ENCODE measurements at places on chromosomes 16 and 17.

GRCh38 chr17:81902653-81903414 lies 796 bp downstream of the NPB start:
- no peak for DNase-seq

DNA sequence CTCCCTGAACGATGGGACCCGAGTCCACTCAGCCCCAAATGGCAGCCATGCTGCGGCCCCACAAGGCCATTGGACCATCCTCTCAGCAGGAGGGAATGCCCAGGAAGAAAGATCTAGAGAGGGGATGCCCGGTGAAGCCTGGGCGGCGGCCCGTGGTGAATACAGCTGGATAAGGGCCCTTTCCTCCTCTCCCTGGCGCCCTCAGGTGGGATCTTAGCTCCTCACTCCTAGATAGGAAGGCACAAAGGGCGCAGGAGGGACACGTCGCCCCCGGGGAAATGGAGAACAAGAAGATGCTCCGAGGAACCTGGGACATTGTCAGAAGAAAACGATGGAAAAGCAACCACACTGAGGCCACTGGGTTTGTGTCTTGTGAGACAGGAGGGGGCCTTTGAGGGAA lies 2.5 kb downstream of the CD300C start:
- DNase-seq = no peak

DNA sequence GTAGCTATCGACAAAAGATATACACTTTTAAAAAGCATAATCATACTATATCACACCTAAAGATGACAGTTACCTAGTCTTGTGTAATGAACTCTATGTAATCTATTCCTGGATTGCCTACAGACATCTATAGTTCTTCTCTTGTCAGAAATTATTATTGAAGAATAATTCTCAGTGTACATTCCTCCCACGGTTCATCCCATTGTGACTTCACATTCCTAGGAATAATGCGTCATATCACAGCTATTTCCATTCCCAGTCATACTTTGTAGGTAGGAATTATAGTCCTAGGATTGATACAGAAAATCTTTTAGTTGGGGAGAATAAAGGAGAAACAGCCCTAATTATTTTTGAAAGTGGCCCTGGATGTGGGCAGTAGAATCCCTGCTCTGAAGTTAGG lies 44.0 kb upstream of the ABCC11 start:
- no peak for DNase-seq

- no peak for DNase-seq
Measured at GRCh38 chr17:66337268-66337667, 34.9 kb downstream of the PRKCA start.

DNA sequence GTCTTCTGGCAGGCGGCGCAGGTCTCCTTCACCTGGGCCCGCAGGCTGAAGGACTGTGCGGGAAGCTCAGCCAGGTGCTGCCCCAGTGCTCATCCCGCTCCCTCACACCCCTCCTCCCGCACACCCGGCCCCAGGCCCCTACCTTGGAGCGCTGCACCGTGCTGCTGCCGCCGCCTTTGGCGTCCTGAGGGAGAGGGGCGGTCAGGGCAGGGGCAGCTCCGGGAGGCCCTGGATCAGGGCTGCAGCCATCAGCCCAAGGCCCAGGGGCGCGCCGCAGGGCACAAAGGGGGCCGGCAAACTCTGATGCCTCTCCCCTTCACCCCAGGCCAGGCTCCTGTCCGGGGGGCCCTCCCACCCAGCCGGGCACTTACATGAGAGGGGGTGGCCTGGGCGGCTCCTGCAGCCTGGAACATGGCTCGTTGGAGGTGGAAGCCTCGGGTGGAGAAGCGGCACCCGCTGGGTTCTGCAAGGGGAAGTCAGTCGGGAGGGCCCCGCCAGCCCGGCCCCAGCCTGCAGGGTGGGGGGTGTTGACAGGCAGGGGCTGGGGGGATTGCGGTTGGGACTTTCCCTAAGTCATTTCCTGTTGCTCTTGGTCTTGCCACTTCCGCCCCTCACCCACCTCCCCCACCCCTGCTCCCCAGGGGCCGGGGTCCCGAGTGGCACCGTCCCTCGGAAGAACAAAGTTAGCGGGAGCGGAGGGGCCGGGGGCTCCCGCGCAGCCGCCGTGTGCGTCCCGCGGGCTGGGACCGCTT lies 863 bp downstream of the LIMD2 start:
- DNase-seq = peak; percentile 80

GRCh38 chr17:73586921-73587602 lies 57.2 kb downstream of the SDK2 start:
- no peak for DNase-seq

- DNase-seq = peak; percentile 85
Measured at GRCh38 chr17:21286066-21286770, 1.7 kb downstream of the MAP2K3 start.

- no peak for DNase-seq
Measured at GRCh38 chr17:49455272-49455861, 39.7 kb upstream of the NGFR start.

- DNase-seq = no peak
Measured at GRCh38 chr17:49022391-49022941, 25.3 kb downstream of the IGF2BP1 start.

DNA sequence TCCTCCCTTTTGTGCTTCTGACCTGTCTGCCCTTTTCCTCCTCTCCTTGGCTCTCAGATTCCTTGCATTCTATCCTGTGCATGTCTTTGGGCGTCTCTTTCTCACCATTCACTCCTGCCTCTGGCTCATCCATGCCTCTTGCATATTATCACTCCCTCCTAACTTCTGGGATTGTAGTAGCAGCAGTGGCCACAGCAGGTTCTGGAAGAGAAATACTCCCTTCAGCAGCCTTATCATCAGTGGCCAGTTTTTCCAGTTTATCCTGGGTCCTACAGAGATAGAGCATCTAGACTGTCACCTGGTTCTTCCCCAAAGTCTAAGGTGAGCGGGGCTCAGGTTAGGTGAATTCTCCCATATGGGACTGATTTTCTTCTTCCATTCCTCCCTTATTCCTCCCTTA lies 354.0 kb upstream of the CCL2 start:
- DNase-seq = no peak

DNA sequence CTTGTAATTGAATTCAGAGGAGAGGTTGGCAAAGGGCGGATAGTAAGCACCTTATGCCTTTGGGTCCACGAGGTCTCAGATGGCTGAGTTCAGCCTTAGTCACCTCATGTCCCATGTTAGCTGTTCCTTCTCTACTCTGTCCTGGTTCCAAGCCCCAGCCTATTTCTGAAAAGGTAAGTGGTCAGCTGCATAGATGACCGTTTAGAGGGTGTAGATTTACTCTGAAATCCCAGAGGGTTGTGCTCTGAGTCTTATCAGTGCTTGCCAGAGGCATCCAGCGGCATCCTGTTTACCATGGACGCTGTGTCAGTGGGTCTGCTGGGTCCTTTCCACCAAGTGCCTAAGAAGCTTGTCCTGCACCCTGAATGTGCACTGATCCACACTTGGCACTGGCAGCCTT lies 1.9 kb downstream of the ZNF778 start:
- no peak for DNase-seq

DNA sequence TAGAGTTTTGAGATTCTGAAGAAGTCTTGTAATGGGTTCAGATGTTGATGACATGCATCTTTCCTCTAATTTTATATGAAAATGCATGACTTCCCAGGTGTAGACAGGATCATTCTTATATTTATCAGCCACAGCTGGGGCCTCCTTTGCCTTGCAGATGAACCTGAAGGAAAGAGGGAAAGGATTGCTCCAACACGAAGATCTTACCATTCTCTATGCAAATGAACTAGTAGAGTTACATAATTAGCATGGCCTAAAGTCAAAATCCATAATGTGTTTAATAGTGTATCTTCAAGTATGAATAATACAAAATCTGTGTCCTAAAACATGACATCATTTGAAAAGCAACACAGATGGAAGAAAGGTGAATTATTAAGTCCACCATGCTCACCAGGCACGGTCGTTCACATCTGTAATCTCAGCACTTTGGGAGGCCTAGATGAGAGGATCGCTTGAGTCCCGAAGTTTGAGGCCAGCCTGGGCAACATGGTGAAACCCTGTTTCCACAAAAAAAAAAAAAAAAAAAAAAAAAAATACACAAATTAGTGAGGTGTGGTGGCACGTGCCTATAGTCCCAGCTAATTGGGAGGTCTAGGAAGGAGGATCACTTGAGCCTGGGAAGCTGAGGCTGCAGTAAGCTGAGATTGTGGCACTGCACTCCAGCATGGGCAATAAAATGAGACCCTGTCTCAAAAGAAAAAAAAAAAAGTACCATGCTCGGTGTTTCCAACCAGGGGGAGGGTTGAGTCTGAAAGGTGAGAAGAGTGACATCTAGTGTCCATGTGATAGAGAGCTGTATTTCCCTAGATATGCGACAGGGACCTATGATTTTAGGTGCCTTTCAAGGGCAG lies 6.3 kb downstream of the VWA3A start:
- peak; percentile 40 for DNase-seq

DNA sequence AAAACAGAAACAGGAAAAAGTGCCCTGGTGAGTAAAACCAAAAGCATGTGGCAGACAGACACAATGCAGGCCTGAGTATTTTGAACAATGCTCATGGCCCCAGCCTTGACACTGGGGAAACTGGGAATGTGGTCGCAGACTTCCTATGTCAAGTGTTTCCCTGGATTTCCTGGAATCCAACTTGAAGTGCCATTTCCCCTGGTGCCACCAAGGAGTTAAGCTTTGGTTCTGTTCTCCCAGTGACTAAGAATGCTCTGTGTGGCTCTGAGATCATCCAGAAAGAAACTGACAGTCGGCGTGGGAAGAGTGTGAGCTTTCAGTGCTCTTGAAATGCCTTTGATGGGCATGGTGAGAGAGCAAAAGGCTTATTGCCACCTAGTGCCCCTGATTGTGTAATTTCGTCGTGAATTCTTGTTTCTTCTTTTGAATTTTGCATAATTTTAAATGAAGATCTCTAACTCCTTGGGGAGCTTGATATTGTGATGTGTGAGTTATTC lies 96.0 kb downstream of the YPEL2 start:
- peak; percentile 65 for DNase-seq

- no peak for DNase-seq
Measured at GRCh38 chr16:79800016-79800608, 199.6 kb upstream of the MAF start.

GRCh38 chr17:39183045-39183444 lies 14.4 kb downstream of the CACNB1 start:
- peak; percentile 55 for DNase-seq

GRCh38 chr16:62913924-62914323 lies 877.7 kb upstream of the CDH8 start:
- DNase-seq = no peak

DNA sequence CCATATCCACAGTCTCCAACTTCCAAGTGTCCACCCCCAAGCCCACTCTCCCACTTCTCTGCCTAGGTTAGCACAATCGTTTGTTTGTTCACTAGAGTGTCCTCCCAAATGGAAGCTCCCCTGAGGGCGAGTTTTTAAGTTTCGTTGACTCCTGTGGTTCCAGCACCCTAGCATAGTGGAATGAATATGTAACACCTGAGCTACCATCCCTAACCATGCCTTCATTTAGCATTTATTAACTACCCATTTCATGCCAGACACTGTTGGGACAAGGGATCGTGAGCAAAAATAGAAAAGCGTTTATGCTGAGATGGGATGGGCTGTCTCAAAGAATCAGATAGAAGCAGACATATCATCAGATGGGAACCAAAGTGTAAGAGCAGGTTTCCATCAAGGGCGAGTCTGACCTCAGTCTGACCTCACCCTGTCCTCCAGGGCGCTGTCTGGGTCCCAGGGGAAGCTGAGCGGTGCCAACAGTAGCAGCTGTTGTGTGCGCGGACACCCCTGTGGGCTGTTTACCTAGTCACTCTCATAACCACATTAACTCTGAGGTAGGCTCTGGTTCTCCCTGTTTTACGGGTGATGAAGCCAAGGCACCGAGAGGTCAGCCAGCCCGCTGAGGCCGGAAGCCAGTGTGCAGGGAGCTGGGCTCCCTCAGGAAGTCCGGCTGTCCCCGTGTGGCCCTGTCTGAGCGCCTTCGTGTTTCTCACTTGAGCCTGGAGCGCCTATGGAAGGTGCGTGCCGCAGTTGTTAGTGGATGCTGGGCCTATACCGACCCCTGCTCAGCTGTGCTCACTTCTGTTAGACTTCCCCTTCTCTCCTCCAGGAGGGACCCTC lies 6.2 kb downstream of the CNP start:
- no peak for DNase-seq

DNA sequence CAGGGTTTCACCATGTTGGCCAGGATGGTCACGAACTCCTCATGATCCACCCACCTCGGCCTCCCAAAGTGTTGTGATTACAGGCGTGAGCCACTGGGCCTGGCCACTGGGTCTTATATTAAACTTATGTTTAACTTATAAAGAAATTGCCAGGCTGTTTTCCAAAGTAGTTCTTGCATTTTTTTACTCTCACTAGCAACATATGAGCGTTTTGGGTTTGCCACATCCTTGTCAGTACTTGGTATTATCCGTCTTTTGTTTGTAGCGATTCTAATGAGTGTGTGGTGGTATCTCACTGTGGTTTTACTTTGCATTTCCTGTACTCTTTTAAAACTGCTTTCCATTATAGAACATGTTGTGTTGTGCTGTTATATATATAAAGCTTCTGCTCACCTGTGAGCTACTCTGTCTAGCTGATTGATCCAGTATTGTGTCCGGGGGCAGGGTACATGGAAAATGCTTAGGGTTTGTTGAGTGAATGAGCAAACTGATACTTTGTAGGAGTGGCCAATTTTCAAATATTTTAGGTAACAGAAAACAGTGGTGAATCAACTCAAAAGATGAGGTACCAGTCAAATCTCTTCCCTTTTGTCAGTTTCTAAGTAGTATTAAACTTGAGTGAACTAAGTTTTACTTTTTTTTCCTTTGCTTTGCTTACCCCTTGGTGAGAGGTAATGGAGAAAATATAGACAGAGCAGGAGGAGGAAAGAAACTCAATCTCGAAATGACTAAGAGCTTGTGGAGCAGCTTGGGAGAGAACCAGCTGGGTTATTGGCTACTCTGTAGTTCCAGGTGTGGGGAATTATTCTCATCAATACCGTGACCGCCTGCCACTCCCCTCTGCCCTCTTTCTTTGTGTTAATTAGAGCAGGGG lies 75.8 kb downstream of the PITPNC1 start:
- DNase-seq = no peak

- no peak for DNase-seq
Measured at GRCh38 chr16:67528870-67529581, 397 bp downstream of the RIPOR1 start.

DNA sequence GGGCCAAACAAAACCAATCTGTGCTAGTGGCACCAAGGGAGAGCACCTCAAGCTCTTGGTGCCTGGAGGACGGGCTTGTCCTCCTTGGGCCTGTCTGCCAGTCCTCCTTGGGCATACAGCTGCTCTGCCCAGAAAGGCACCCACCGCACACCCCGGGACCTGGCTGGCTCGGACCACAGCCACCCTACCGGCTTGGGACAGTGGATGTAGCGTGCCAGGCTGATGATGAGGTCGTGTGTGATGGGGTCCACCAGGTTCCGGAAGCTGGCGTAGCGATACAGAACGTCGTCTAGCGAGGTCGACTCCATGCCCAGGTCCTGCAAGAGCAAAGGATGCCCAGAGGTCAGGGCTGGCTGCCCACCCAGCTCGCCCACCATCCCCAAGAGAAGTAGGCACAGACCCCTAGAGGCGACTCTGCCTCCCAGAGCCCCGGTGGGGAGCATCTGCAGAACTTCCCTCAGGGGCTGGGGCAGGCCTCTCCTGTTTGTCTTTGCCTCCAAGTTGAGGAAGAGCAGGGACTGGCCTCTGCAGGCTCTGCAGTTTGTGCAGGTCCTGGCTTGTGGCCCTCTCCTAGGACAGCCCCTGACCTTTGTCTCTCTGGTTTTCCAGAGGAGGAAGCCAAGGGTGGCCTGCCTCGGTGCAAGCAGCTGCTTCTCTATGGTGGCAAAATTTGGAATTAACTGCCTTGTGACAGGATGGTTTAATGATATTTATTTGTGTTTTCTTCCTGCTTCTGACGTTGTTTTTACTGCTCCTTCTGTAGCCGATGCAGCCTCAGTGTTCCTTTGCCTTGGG lies 29.7 kb downstream of the LRRC75A start:
- no peak for DNase-seq

GRCh38 chr17:64707050-64707591 lies 45.0 kb upstream of the SMURF2 start:
- peak; percentile 75 for DNase-seq
